Right kidney (tissue), 9 donors: ENCODE measurements at places on chromosomes 11 and 22.

GRCh38 chr11:368414-369335, 624 bp upstream of the B4GALNT4 start:
- peak; percentile 77 for DNase-seq

GRCh38 chr11:46455834-46456233, 64.3 kb upstream of the CHRM4 start:
- no peak for DNase-seq

GRCh38 chr11:93939084-93939760, 81.9 kb upstream of the HEPHL1 start:
- no peak for DNase-seq

DNA sequence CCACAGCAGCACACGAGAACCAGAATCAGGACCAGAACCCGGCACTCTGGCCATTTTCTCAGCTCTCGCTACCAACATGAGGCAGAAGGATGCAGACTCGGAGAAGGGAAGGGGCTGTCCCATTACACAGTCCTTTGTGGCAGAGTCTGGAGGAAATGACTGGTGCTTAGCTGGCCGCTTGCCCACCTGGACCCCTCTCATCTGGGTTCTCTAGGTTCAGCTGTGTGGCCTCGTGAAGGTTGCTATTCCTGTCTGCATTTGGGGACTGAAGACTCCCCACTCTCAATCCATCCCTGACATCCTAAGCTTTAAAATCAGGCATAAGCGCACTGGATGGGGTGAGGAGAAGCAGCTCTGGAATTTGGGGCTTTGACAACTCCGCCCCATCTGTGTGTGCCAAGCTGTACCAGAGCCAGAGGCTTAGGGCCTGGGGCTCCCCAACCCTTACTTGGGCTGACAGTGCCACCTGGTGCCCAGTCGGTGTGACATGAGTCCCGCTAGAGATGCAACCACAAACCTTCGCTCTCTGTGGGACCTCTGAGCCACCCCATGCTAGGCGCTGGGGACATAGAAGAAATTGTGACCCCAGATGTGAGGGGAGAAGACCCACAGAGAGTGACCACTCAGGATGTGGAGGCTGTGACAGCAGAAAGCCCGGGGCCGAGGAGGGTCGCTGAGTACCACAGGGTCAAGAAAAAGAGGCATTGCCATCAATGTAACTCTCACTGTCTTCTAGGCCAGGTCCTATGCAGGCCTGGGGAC, 35.8 kb upstream of the FCHSD2 start:
- DNase-seq: peak; percentile 51

- DNase-seq: no peak
These were observed 8.8 kb downstream of the ASCL2 start for GRCh38 chr11:2261436-2262230.

DNA sequence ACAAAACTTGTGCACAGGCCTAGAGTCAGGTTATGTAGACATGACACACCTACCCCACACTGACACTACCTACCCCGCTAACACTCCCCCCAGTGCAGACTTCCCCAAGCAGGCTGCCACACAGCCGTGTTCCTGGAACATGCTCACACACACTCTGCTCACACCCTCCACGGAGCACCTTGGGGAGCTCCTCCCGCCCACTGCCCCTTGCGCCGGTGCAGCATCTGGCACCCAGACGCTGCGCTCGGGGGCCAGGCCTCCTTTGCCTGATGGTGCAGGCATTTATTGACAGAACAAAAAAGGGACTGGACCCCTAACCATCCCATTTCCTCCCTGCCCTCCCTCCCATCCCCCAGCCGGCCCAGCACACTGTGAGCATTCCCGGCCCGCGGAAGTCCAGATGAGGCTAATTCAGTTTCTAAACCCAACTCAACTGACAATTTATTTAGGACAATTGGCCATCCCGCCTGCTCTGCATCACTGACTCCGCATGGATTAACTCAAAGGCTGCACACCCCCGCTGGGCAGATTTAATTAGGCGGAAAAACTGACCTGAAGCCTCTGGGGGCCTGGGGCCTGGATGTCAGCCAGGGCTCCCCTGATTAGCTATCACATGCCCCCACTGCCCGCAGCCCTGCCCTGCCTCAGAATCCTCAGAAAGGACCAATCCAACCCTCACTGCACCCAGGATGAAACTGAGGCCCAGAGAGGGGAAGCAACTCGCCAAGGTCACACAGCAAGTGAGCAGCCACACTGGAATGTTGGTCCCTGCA, 30.1 kb downstream of the KCNC1 start:
- DNase-seq: no peak

DNA sequence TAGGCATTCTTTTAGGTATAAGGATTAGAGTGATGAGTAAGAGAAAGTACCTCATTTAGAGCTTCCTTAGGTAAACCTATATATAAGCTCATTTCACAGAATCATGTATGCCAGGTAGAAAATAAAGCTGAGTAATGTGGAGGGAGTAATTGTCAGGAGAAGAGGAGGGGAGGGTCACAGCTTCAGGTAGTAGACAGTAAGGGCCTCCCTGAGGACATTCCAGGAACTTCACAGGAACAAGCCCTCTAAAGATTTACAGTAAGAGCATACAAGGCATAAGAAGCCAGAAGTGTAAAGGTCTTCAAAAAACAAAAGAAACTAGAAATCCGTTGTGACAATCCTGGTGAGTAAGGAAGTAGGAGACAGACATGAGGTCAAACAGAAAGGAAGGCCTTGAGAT, 57.6 kb downstream of the USP47 start:
- DNase-seq: no peak

DNA sequence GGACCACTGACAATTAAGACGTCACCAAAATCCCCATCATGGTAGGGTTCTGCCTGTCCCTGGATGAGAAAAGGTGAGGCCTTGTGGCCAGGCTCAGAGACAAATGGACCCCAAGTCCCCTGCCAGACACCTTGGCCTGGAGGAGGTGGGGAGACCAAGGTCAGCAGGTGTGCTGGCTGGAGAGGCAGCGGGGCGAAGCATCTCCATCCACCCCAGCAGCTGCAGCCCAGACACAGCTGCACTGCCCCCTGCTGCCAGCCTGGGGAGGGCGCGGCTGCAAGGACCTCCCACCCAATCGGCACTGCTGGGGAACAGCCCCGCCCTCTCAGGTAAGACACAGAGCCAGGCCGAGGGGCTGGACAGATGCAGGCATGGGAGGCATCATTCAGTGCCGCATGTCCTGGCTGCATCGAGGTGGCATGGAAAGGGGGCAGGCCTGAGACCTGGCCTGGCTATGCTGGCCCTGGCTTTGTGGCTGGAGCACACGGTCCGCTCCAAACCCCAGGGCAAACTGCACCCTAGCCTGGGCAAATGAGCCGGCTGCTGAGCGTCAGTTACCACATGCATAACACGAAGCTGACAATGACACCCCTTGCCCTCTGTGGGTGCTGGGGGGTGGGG, 12.2 kb upstream of the MFNG start:
- no peak for DNase-seq

DNA sequence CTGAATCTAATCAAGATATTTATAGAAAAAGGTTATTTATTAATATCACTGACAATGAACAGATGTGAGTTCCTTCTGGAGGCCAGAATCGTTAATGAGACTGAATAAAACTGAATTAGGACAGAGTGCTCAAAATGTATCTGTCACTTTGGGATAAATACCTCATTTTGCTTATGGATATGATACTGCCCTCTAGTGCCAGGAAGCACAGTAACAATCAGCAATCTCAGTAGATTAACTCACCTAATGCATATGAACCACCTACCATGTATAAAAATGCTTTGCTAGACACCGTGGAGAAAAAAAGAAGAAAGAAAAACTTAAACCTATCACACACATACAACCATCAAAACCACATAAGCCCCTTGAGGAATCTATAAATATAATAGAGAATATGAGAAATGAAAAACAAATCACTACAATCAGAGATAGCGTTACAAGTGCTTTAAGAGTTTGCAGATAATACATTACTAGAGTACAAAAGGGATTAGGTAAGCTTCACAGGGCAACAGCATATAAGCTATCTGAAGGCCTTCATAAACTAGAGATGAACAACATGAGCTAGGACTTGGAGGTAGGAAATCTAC, 117.4 kb downstream of the SGSM3 start:
- no peak for DNase-seq

DNA sequence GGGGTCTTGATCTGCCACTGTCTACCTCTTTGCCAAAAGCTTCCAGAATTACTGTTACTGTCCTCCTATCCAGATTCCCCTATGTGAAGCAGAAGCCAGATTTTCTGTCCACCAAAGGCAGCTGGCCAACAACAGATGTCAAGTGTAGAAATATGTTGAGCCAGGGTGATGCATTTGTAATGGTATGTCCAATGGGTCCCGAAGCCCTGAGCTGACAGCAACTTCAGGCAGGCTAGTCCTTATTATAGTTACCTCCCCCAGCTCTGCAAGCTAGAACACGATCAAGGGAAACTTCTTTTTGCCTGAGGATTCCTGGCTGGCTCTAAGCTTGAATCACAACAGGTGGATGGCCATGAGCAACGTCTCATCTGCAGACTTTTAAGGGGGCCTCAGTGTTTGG, 10.2 kb downstream of the PAMR1 start:
- DNase-seq: no peak

DNA sequence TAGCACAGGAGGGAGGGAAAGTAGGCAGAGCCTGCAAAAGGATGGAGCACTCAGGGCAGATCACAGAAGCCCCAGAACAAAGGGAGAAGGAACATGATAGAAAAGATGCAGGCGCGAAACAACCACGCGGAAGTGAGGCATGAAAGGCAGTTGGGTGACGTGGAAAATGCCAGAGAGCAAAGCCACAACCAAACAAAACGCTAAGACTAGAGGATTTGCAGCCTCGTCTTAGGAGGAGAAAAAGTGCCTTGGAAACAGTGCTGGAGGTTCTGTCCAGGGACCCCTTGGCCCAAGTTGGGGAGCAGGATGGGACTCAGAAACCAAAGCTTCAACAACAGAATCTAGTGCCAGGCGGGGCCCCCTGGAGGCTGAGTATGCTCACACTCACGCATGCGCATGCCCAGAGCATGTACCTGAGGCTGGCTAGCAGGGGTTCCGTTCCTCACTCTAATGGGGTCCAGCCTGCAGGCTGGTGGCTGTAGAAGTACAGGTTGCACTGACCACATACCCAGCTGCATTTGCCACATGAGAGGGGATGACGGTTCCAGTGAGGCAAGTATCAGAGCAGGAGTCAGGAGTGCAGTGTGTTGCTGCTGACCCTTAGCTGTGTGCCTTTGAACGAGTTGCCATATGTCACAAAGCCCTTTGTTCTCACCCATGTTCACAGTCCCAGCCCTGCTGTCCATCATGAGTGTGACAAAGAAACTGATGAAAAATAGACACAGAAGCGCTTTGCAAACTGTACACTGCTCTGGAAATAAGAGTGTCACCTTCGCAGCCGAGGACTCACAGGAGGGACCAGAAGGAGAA, 568.6 kb upstream of the CADM1 start:
- DNase-seq: no peak

GRCh38 chr11:69342588-69343330, 48.8 kb downstream of the MYEOV start:
- DNase-seq: no peak

- DNase-seq: no peak
These were observed 4.0 kb downstream of the MYO18B start for GRCh38 chr22:25746012-25746373.

DNA sequence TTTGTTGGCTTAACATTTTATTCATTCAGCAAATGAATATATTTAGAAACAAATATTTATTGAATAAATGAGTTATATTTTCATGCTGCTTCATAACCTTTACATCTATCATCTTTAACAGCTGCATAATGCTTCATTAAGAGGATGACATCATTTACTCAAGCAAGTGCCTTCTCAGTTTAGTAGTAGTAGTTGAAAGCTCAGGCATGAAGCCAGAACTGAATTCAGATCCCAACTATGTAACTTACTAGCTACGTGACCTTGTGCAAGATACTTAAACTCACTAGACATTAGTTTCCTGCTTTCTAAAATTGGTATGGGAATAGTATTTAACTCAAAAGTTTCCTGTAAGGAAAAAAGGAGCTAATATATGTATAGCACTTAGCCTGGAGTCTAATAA, 90.3 kb downstream of the TMPRSS5 start:
- DNase-seq: no peak

- DNase-seq: no peak
These were observed 103.2 kb upstream of the GALNT18 start for GRCh38 chr11:11724994-11725393.

DNA sequence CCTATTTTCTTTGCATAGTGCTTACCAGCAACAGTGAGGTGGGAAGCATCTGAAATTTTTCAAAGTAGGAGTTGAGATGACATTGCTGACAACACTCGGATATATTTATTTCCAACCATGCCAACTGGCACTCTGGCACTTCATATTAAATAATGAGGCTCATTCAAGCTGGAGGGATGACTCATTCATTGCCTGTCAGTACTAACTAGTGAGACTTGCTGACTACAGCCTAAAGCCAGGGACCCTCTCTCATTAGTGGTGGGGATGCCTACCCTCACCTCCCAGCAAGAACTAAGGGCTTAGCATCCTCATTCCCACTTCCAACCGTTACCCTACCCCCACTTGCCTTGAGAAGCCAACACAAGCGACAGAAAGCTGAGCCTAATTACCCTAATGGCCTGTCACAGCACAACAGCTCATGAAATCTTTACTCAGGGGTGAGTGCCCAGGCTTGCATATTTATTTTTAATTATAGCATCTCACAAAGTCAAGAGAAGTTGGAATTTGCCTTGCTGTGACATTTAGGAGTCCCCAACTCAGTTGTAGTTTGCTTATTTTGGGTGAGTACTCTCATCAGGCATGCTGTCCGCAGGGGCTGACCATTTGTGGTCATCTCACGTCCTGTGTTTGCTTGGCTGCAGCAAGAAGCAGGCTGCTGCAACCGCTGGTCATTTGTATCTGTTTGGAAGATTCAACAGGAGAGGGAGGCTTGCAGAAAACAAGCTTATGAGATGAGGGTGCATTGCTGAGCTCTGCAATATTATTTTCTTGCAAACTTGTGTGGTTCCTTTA, 181.6 kb upstream of the POU2AF2 start:
- DNase-seq: no peak

DNA sequence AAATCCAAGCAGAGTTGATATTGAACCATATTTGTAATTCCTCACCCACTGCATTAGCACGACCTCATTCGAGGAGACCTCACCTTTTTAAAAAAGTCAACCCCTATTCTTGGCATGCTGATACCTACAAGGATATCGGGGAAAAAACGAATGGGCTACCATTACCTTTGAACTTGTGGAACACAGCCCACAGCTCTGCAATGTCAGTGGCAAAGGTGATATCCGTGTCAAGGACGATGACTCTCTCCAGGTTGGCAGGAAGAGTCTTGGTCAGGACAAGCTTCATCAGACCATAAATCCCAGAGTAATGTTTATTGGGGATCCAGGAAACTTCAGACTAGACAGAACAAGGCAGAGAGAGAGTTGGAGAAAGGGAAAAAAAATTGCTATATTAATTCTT, 355.6 kb downstream of the LARGE1 start:
- no peak for DNase-seq

DNA sequence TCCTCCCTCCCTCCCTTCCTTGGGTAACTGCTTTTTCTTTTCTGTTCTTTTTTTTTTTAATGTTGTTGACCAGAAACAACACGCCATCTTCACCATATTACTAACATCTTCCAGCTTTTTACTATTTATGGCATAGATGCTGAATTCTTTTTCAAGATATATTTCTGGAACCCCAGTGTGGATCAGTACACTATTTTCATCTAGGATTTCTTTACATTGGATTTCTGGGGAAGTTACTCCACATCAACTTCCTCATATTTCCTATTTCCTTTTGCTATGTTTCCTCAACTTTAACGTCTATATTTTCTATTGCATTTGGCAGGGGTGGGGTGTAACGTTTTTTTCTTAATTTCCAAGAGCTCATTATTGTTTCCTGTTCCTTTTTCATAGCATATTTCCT, 7.0 kb downstream of the PGM2L1 start:
- no peak for DNase-seq
